ENCODE measurements at places on chromosomes 7 and 10. TPM values are rescaled to one million over a fixed set of nuclear protein-coding genes. Genes with fewer than 3 reads are reported as not detected.

Gene LRRC61
- total RNA-seq: 0.88 TPM

Gene PSPH
- 2.6 TPM for total RNA-seq

Gene CCDC3
- total RNA-seq: 3.1 TPM

Gene PTTG1IP2
- not detected for total RNA-seq

Gene CDK5
- 5.8 TPM for total RNA-seq

Gene INHBA
- total RNA-seq: 0.30 TPM

Gene CC2D2B
- total RNA-seq: 0.09 TPM

Gene SEMA3A
- 0.79 TPM for total RNA-seq

Gene IFIT1
- 5.2 TPM for total RNA-seq

Gene TMEM139
- total RNA-seq: not detected

Gene DYDC2
- not detected for total RNA-seq

Gene CLCN1
- total RNA-seq: 10.9 TPM

Gene ASAH2
- 3.6 TPM for total RNA-seq

Gene ANKRD61
- total RNA-seq: 0.45 TPM

Gene ZNF853
- total RNA-seq: 10.4 TPM

Gene CACNB2
- total RNA-seq: 0.71 TPM

Gene ADARB2
- 0.34 TPM for total RNA-seq

Gene PTER
- total RNA-seq: 6.8 TPM

Gene RET
- 0.60 TPM for total RNA-seq

Gene SLC25A13
- 8.0 TPM for total RNA-seq
